ENCODE measurements at places on chromosomes 13 and 19.

- no peak for DNase-seq
These were observed 31.3 kb downstream of the CYP4F22 start for GRCh38 chr19:15539638-15540037.

DNA sequence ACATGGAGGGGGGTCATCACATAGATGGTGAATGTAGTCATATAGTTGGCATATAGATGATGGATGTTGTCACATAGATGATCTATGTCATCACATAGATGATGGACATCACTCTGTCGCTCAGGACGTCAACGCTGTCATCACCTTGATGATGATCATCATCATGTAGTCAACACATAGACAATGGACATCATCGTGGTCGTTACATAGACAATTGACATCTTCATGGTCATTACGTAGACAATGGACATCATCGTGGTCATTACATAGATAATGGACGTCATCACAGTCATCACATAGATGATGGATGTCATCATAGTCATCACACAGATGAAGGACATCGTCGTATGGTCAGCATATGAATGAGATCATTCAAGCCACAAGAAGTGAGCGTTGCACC lies 28.6 kb upstream of the SLC15A1 start:
- no peak for DNase-seq

DNA sequence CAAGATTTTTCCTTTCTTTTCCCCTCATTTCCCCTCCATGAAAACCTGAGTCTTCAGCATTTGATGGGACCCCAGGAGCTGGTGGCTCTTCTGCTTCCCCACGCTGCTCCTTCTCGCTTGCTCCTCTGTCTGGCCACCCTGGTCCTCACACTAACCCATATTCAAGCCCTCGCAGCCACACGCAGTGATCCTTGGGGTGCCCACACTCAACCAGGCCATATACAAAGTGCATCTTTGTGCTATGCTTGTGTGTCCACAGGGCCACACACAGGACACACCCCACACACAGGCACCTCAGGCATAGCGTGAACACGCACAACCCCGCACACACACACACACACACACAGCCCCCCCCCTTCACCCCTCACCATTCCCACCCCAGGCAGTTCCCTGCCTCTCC lies 132.1 kb downstream of the URI1 start:
- DNase-seq, result no peak

DNA sequence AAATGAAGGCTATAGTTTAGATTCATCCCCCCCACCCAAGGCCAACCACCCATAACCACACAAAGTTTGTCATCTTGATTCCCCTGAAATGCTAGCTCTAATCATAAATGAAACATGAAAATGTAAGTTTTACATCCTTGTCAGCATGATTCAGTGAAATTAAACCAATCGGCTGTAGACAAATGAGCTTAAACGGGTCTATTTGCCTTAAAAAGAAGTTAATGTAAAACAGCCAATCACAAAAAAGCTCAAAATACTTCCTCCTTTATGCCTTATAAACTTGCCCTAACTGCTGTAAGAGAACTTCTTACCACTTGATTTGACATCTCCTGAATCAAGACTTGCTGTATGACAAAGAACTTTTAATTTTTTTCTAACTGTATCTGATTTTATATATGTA lies 34.5 kb upstream of the MRI1 start:
- DNase-seq, result no peak

- peak; percentile 60 for DNase-seq
These were observed 19.2 kb downstream of the SBNO2 start for GRCh38 chr19:1154731-1155351.

DNA sequence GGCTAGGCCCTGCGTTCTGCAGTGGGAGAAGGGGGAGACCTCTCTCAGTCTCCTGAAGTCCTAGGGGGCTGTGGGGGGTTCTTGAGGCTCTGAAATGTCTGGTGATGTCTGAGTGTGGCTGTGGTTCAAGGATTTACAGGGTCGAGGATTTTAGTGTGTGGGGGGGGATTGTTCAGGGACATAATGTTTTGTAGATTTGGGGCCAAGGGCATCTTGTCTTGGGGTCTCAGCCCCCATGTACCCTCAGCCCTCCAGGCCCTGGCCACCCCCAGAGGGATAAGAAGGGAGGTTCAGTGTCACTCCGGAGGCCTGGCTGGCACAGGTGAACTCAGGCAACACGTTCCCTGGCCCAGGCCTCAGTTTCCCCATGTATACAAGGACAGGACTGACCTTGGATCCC lies 2.4 kb upstream of the APC2 start:
- no peak for DNase-seq

GRCh38 chr13:41609828-41610227 lies 152.5 kb downstream of the RGCC start:
- no peak for DNase-seq

DNA sequence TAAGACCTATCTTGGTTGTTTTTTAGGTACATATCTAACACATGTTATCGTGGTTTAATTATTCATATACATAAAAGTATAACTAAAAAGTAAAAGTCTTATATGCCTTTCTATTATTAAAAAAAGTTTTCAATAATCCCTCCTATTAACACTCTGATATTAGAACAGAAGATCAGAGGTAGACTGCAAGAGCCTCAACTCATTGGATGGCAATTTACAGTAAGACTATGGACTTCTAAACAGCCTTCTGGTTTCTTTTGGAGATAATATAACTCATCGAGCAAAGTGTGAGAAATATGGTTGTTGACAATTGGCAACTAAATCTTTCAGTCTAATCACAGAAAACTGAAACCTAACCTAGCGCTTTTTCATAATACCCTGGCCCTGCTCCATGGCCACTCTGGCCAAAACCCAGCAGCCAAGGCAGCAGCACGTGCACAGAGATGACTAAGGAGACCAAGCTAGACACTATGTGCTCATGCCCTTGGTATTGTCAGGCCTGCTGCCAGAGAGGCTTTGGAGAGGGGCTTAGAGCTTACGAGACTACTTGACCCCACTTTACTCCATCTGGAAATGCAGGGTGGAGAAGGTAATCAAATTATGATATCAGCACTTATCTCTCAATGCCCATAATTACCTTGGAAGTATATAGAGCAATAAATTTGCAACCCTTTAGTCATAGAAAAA lies 40.6 kb upstream of the EEF1AKMT1 start:
- DNase-seq, result peak; percentile 91

GRCh38 chr13:77678691-77679235 lies 18.7 kb upstream of the SLAIN1 start:
- no peak for DNase-seq

- no peak for DNase-seq
These were observed 34.3 kb upstream of the IL17D start for GRCh38 chr13:20669162-20669561.

- no peak for DNase-seq
These were observed 71.6 kb upstream of the TEX29 start for GRCh38 chr13:111248822-111249221.

- DNase-seq, result peak; percentile 68
These were observed 25.0 kb downstream of the TSSK6 start for GRCh38 chr19:19490214-19490968.

DNA sequence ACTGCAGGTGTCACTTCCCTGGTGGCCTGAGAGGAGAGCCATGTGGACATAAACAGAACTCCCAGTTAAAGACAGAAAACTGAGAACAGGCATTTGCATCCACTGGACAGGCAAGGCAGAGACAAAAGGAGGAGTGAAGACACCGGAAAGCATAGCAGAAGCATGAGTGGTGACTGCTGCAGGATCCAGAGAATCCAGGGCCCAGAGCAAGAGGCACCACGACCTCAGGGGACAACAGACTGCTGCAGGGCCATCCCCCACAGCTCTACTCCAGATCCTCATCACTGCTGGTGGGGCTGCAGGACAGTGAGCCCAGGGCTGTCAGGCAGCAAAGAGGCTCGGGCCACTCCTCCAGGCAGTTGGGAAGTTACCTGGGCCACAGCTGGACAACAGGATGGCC lies 14.5 kb upstream of the ISYNA1 start:
- no peak for DNase-seq

GRCh38 chr19:10238172-10238783 lies 7.1 kb upstream of the S1PR2 start:
- peak; percentile 91 for DNase-seq

DNA sequence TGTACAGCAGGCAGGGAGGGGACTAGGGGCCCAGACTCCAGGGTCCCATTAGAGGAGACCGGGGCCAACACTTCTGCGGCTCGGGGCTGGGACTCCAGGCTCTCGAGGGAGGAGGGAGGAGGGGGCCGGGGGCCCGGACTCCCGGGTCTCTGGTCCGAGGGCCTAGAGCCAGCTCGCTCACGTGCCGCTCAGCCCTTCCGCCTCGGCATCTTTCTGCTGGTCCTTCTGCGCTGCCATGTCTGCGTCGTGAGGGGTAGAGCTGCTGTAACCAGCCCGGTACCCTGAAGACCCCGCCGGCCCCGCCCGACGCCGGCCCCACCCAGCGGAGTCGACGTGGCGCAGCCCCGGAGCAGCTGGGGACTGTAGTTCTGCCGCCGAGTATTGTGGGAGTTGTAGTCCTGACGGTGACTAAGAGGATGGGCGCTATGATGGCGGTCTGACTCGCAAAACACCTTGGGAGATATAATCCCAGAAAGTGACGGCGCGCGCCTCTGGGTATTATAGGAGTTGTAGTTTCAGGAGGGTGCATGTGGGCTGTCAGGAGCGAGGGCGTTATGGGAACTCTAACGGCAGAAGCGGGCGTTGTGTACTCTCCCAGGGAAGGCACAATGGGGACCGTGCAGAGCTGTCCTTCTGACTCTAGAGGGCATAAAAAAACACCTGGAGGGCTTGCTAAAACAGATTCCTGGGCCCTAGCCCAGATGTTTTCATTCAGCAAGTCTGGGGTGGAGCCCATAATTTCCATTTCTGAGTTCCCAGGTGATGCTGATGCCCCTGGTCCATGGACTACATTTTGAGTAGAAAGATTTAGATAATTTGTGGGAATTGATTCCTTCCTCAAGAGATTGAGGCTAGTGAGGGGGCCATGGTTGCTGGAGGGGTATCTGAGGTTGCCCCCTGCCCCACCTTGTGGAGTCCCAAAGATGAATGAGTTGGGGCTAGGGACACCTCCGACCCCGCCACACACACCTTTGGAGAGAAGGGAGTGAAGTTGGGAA lies at the start of gene RABAC1:
RABAC1 (minus strand) TSS at position 266 of the 998 bp plus-strand sequence; CDS start at position 237, 29 bp downstream.
- DNase-seq, result peak; percentile 75

GRCh38 chr13:82878536-82878935 lies 1003.7 kb downstream of the SLITRK1 start:
- no peak for DNase-seq

- peak; percentile 4 for DNase-seq
These were observed 54.7 kb downstream of the ZNF787 start for GRCh38 chr19:56066152-56067023.

- DNase-seq, result no peak
These were observed 4.1 kb downstream of the DAZAP1 start for GRCh38 chr19:1411255-1412191.

DNA sequence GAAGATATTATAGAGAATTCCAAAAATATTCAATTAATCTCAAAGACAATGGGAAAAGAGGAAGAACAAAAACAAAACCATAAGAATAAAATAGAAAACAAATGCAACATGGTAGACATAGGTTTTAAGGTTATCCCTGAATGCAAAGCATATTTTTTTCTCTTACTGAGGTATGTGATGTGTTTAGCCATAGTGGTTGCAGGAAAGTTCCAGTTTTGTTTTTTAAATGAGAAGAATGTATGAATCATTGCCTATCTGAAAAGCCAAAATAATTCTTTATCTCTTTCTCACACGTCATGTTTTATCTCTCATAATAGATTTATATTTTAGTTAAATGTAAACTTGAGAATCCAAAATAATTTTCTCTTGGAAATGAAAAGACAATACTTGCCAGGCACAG lies 2591.7 kb upstream of the PCDH20 start:
- no peak for DNase-seq

DNA sequence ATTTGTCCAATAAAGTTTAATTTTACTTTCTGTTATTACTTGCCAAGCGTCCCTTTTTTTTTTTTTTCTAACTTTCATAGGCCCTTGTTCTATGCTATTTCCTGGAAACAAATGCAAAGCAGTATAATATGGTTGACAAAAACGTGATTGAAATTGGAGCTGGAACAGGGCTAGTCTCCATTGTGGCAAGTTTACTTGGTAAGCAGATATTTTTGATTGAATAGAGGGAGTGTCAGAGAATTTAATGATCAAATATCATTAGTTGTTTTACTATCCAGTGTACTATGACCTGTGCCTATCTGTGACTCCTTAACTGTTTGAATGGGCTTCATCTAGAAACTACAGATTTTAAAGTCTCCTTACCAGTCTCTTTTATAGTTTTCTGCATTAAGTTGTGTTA lies 46.7 kb downstream of the ERCC5 start:
- no peak for DNase-seq

DNA sequence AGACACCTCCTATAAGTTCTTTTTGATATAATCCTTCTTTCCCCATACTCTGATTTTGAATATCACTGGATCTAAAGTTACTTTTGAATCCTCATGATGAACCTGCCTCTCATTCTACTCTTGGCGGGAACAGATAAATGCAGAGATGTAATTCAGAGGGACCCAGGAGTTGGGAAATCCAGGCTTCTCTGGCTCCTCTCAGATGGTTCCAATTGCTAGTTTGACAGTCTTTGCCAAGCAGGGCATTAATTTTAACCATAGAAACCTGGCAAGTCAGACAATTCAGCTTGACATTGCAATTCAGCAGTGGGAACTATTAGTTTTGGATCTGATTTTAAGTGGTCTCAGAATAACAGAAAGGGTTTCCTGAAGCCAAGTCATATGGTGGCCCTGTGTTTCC lies 67.3 kb upstream of the KLF12 start:
- DNase-seq, result no peak

DNA sequence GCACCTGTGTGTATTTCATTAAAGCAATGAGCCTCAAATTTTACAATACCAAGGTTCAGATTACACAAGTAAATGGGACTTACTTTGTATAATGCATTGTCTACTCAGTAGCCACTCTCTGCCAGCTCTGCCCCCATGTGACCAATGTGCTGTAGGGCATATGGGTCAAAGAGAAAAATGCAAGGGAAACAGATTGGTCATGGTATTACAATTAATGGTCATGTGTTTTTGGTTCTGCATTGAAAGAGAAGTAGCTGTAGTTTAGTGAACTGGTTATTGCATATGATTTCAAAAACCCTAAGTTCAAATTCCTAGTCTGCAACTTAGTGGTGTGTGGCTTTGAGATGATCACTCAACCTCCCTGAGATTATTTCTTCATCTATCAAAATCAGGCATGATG lies 545.4 kb downstream of the SUCLA2 start:
- DNase-seq, result no peak

DNA sequence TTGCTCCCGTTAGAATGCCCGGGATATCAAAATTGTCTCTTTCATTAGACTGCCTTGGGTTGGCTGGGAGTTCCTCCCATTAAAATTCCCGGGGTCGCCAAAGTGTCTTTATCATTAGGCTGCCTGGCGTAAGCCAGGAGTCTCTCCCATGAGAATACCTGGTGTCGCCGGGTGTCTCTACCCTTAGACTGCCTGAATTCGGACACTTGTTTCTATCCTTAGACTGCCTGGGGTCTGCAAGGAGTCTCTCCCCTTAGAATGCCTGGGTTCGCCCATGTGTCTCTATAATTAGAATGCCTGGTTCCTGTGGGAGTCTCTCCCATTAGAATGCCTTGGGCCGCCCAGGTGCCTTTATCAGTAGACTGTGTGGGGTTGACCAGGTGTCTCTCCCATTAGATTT lies 1538.2 kb downstream of the UQCRFS1 start:
- no peak for DNase-seq

GRCh38 chr13:27188239-27188638 lies 16.6 kb upstream of the USP12 start:
- DNase-seq, result no peak
